ENCODE measurements at places on chromosomes 7 and 10. TPM values are rescaled to one million over a fixed set of nuclear protein-coding genes. Genes with fewer than 3 reads are reported as not detected.
A peak's percentile ranks its signal among the peaks of the same experiment; 100 is the strongest.

- DNase-seq = peak; percentile 59
These were observed 32.4 kb downstream of the CXCL12 start for GRCh38 chr10:44352316-44353127.

GRCh38 chr10:10826125-10826524 lies 191.5 kb upstream of the CELF2 start:
- no peak for DNase-seq

DNA sequence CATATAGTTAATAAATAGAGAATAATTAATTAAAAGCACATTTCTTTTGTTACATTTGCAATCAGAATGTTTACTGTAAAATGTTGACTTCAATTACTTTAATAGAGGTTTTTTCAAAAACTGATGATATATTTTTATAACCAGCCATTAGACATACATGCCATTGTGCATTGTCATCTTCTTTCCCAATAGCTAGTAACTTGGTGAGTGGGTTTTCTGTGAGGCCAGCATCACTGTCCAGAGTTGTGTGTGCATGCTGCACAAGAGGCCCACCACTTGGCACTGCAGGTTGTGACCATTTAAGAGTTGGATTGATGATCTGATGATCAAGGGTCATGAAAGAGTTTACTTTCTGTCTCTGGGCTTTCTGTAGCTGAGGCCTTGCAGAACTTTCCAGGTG lies 46.5 kb downstream of the TFEC start:
- no peak for DNase-seq

GRCh38 chr10:106913348-106913747 lies 251.2 kb downstream of the SORCS1 start:
- DNase-seq = no peak

DNA sequence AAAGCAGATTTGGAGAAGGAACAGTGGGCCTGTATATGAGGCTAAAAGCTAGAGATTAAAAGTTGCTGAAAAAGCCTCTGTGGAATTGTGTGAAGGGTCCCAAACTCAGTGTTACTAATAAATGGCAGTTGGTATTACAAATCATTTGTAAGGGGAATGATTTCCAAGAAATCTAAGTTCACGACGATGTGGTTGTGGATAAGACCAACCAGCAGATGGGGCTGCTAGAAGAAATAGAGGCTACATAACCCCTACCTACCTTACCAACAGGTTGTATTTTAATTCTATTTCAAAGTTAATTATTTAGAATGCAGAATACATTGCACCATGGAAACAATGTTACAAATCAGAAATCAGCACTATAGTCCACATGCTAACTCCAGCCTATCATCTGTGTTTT lies 377.1 kb downstream of the HPSE2 start:
- no peak for DNase-seq

The CLDN4 gene
- total RNA-seq = 244 TPM

- DNase-seq = no peak
These were observed 72.9 kb upstream of the AMPH start for GRCh38 chr7:38704041-38704547.

DNA sequence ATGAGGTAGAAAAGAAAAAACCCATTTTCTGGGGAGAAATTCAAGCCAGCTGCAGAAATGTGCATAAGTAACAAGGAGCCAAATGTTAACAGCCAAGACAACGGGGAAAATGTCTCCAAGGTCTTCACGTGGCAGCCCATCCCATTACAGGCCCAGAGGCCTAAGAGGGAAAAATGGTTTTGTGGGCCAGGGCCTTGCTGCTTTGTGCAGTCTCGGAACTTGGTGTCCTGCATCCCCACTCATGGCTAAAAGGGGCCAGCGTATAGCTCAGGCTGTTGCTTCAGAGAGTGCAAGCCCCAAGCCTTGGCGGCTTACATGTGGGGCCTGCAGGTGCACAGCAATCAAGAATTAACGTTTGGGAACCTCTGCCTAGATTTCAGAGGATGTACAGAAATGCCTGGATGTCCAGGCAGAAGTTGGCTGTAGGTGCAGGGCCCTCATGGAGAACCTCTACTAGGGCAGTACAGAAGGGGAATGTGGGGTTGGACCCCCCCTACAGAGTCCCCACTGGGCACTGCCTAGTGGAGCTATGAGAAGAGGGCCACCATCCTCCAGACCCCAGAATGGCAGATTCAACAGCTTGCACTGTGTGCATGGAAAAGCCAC lies 9.0 kb downstream of the ORC5 start:
- DNase-seq = no peak

- DNase-seq = no peak
These were observed 118.1 kb upstream of the PHF14 start for GRCh38 chr7:10855583-10855982.

DNA sequence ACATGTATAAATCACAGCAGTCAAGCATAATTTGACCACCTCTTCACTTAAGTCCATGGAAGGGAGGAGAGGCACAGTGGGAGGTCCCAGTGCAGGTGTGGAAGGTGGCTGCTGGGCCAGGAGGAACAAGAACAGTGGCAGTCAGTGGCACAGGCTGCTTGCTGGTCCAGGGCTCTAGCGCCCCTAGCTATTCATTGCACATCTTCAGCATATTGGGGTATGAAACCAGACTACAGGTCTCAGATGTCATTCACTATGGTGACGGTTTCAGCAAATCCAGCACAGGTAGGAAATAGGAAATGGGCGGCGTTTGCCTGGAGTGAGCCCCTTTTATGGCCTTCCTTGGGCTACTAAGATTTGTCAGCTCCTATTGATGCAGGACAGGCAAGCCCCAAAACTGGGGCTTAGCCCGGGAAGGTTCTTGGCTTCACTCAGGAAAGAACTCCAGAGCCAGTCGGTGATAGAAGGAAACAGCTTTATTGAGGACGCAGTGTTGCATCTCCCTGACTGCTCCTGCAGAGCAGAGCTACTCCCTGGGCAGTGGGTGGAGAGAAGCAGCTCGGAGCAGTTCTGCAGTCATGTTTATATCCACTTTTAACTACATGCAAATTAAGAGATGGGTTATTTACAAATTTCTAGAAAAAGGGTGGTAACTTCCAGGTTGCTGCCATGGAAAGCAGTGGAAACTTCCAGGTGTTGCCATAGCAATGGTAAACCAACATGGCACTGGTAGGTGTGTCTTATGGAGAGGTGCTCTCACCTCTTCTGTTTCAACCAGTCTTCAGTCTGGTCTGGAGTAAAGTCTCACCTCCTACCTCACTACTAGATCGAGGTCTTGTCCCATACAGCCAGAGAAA lies 608.8 kb downstream of the PARD3 start:
- DNase-seq = no peak

All from ureter (tissue), 1 donor.